ENCODE measurements at places on chromosomes 7 and 10. TPM values are rescaled to one million over a fixed set of nuclear protein-coding genes. Genes with fewer than 3 reads are reported as not detected.

DNA sequence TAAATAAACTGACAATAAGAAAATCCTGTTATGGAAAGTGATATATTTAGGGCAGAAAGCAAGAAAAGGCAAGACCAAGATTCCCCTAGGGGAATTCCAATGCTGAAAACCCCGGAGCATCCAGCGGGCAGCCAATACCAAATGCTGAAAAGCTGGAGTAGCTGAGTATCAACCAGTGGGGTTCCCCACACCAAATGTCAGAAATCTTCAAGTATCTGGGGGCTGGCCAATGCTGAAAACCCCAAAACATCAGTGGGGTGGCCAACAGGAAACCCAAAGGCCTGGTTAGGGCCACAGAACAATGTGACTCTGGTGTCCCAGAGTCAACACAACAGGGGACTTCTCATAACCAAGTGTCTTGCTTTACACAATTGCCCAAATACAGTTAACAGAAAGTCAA, 271.8 kb upstream of the CACNA2D1 start:
- H3K36me3 ChIP-seq, result no peaks in the 10 kb centered on the region
- no peak for DNase-seq
- H3K4me1 ChIP-seq, result no peaks in the 10 kb centered on the region
- no peak overlapping the region for H3K4me3 ChIP-seq
- no peak overlapping the region for H3K27ac ChIP-seq

- no peaks in the 10 kb centered on the region for H3K27me3 ChIP-seq
- H3K36me3 ChIP-seq, result peaks cover 13% of the 10 kb centered on the region
- no peak for DNase-seq
- no peak overlapping the region for H3K27ac ChIP-seq
These were observed 2.6 kb upstream of the PIK3CG start for GRCh38 chr7:106862317-106863089.

DNA sequence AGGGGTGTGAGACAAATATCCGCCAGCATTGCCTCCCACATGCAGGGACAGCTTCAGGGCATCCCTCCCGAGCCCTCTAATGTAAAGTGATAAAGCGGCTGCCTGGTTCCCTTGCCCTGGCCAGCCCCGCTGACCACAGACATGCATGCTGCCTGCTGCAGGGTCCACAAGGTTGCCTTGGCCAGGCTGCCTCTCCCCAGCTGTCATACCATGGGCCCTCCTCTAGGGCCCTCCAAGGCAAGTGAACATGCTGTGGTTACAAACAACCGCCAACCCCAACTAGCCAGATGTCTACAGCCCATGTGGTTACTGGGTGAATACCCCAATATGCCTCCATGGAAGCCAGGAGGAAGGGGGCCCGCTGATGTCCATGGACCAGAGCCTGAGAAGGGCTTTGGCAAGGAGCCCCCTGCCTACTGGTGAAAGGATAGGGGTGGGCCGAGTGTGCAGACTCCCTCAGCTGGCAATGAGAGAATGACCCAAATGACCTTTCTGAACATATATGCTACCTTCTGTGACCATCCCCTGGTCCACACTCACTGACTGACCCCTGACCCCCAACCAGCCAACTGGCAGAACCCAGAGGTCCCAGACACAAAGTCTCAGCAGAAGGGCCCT, 37.4 kb downstream of the GRID1 start:
- DNase-seq, result no peak
- no peak overlapping the region for H3K4me3 ChIP-seq
- no peaks in the 10 kb centered on the region for H3K4me1 ChIP-seq
- no peak overlapping the region for H3K27ac ChIP-seq

ZMYND11 gene
- total RNA-seq, result 36.9 TPM

DNA sequence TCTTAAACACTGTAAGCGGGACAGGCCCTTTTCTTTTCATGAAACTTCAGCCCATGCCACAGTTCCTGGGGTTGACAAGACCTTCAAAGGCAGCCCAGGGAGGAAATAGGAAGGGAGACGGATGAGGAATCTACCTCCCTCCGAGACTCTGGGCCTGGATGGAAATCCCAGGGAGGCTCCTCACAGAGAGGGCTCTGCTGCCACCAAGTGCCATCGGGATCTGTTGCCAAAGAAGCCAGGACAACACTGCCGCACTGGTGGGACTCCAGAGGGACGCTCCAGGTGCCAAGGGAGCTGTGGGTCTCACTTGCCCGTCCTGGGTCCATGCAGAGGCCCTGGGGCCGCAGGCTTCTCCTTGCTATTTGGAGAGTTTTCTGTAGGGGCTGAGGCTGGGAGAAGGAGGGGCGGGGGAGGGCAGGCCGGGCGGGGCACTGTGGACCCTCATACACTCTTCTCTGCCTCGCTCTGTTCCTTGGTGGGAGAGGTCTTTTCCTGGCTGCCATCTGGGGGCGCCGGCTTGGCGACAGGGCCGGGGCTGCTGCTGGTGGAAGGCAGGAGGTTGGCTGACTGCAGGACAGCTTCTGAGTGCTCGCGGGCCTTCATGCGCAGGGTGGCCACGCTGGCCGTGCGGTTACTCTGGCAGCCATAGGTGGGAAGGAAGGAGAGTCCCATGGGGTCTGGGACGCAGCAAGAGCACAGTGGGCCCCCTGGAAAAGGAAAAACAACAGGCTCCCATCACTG, 30.0 kb downstream of the DRGX start:
- peaks cover 3% of the 10 kb centered on the region for H3K27me3 ChIP-seq
- H3K4me3 ChIP-seq, result no peak overlapping the region
- H3K27ac ChIP-seq, result no peak overlapping the region
- H3K4me1 ChIP-seq, result no peaks in the 10 kb centered on the region

- peak; percentile 97 for DNase-seq
- H3K36me3 ChIP-seq, result no peaks in the 10 kb centered on the region
- H3K27ac ChIP-seq, result no peak overlapping the region
- H3K4me3 ChIP-seq, result no peak overlapping the region
- H3K4me1 ChIP-seq, result peaks cover 6% of the 10 kb centered on the region
These were observed 29.3 kb upstream of the WNT8B start for GRCh38 chr10:100433253-100434240.

DNA sequence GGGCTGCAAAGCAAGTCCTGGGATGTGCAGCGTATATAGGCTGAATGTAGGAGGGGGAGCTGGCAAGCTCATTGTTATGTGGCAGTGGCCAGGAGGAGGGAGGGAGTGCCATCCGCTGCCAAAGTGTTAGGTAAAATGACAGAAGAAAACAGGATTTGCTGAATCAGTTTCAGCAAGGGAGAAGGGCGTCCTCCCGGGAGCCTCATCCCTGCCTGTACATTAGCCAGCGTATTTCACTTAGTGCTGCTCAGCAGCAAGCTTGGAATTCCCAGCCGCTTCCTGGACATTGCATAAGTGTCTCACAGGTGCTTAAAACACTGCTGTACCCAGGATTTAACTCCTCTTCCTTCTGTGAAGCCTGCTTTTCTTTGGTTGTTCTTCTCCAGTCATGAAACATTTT, 2.5 kb downstream of the NIPSNAP2 start:
- H3K4me1 ChIP-seq, result peaks cover 30% of the 10 kb centered on the region
- DNase-seq, result no peak
- H3K4me3 ChIP-seq, result no peak overlapping the region
- peaks cover 24% of the 10 kb centered on the region for H3K36me3 ChIP-seq
- no peak overlapping the region for H3K27ac ChIP-seq

- H3K36me3 ChIP-seq, result no peaks in the 10 kb centered on the region
- H3K27me3 ChIP-seq, result no peaks in the 10 kb centered on the region
- DNase-seq, result no peak
- no peak overlapping the region for H3K27ac ChIP-seq
- no peak overlapping the region for H3K4me3 ChIP-seq
These were observed 39.7 kb downstream of the ODAD2 start for GRCh38 chr10:27959093-27959715.

DNA sequence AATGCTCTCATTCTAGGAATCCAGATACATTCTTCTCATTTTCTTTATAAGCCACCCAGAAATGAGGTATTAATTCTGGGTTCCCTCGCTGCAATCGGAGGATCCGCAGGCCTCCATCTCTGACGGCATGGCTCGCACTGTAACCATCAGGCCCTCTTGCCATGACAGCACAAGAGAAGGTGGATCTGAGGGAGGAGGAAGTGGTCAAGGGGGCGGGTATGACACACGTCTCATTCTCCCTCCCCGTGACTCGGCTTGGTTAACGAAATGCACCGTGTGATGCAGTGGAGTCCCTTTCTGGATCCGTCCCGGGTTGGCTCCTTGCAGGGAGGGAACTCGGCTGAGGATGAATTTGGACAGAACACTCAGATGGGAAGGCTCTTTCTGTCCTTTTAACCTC, 280.2 kb downstream of the TCERG1L start:
- DNase-seq, result no peak

BICC1 gene
- total RNA-seq, result 0.08 TPM

DNA sequence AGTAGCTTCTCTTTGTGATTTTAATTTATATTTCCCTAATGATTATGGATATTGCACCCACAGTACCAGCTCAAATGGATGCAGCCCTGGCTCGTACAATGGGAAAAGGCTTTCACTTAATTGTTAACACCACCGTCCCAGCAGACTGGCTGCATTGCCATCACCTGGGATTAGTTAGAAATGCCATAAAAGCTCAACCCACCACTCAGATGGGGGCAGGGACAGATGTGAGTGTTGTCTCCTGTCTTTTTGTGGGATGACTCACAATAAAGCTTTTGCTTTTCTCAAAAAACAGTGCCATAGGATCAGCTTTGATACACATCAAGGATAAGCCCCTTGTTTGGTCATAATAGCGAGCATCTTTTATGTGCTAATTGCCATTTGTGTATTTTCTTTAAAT, 729.1 kb downstream of the TNS3 start:
- no peaks in the 10 kb centered on the region for H3K4me1 ChIP-seq
- no peak for DNase-seq
- no peaks in the 10 kb centered on the region for H3K27me3 ChIP-seq
- no peak overlapping the region for H3K27ac ChIP-seq
- no peaks in the 10 kb centered on the region for H3K36me3 ChIP-seq
- no peak overlapping the region for H3K4me3 ChIP-seq

DNA sequence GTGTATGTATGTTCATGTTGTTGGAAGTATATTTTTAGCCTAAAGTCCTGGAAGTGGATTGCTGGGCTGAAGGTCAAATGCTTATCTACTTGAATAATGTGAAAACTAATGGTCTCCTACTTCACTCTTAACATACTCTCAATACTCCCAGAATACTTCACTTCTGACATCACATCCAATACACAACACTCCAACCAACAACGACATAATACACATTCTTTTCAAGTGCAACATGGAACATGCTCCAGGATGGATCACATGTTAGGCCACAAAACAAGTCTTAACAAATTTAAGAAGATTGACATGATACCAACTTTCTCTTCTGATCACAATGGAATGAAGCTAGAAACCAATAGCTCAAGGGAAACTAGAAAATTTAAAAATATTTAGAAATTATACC, 126.9 kb upstream of the ADCY1 start:
- no peak overlapping the region for H3K27ac ChIP-seq
- H3K36me3 ChIP-seq, result no peaks in the 10 kb centered on the region
- no peak overlapping the region for H3K4me3 ChIP-seq

TRIM74 gene
- 1.9 TPM for total RNA-seq

GRCh38 chr7:85940798-85941197, 702.9 kb upstream of the GRM3 start:
- no peak for DNase-seq
- H3K27ac ChIP-seq, result no peak overlapping the region
- H3K27me3 ChIP-seq, result no peaks in the 10 kb centered on the region
- no peaks in the 10 kb centered on the region for H3K4me1 ChIP-seq
- no peaks in the 10 kb centered on the region for H3K36me3 ChIP-seq

GRCh38 chr7:43454936-43455518, 127.9 kb upstream of the STK17A start:
- H3K4me3 ChIP-seq, result no peak overlapping the region
- H3K4me1 ChIP-seq, result peaks cover 3% of the 10 kb centered on the region
- peaks cover 20% of the 10 kb centered on the region for H3K27me3 ChIP-seq
- no peak for DNase-seq

CDC14C gene
- total RNA-seq, result not detected

- no peaks in the 10 kb centered on the region for H3K36me3 ChIP-seq
- H3K27me3 ChIP-seq, result no peaks in the 10 kb centered on the region
- no peak overlapping the region for H3K27ac ChIP-seq
- H3K4me1 ChIP-seq, result peaks cover 22% of the 10 kb centered on the region
- H3K4me3 ChIP-seq, result no peak overlapping the region
These were observed 110.3 kb upstream of the GATA3 start for GRCh38 chr10:7944215-7944480.

COBL gene
- total RNA-seq, result not detected

EGFR gene
- not detected for total RNA-seq

DNA sequence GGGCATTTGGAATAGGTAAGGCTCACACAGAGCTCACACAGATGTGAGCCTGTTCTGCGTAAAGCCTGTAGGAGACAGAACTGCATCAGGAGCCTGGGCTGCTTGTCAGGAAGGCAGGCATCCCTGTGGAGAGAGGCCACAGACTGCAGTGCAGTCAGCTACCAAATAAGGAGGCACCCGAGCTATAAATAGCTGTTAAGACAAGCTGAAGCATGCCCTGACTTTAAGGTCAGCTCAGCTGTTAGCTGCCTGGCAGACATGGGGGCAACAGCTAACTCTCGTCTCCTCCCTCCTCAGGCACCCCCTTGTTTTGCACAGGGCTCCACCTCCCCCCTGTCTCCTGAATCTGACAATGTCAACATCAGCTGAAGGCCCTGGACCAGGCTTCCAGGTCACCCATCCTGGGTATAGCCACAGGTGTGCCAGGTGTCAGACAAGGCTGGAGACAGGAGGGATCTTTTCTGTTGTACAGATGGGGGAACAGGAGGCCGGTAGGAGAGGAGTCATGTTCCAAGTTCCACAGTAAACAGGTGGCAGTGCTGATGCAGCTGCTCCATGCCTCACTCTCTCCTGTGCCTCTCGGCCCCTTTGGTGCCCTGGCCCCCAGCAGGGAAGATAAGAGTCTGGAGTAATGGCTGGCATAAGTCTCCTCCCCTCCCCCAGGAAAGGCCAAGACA, 27.6 kb upstream of the MKRN1 start:
- H3K36me3 ChIP-seq, result no peaks in the 10 kb centered on the region
- no peaks in the 10 kb centered on the region for H3K4me1 ChIP-seq
- no peaks in the 10 kb centered on the region for H3K27me3 ChIP-seq

DNA sequence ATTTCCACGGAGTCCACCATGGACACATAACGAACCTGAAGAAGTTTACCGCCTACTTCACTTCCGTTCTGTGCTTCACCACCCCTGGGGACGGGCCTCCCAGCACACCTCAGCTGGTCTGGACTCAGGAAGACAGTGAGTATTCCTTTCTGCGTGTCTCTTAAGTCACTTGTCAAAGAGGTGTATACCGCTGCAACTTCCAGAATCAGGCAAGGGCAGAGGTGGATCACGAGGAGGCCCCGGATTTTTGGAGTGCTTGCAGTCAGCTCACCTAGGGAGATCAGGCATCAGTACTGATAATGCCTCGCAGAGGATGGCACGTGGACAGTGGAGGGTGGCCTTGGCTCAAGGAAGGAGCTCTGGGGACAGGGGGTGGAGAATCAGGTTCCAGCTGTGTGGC, 630.4 kb upstream of the FOXK1 start:
- no peak overlapping the region for H3K27ac ChIP-seq
- no peaks in the 10 kb centered on the region for H3K27me3 ChIP-seq
- H3K36me3 ChIP-seq, result no peaks in the 10 kb centered on the region

- DNase-seq, result no peak
- no peak overlapping the region for H3K27ac ChIP-seq
- H3K4me3 ChIP-seq, result no peak overlapping the region
- H3K27me3 ChIP-seq, result no peaks in the 10 kb centered on the region
- H3K4me1 ChIP-seq, result no peaks in the 10 kb centered on the region
These were observed 25.8 kb downstream of the TWIST1 start for GRCh38 chr7:19091550-19092200.

- H3K4me3 ChIP-seq, result no peak overlapping the region
- no peaks in the 10 kb centered on the region for H3K27me3 ChIP-seq
- peaks cover 4% of the 10 kb centered on the region for H3K36me3 ChIP-seq
- peaks cover 5% of the 10 kb centered on the region for H3K4me1 ChIP-seq
- no peak overlapping the region for H3K27ac ChIP-seq
- peak; percentile 32 for DNase-seq
These were observed 70.8 kb downstream of the SGMS1 start for GRCh38 chr10:50552771-50553535.

Data from activated CD4-positive, alpha-beta memory T cell treated with anti-CD3 and anti-CD28 coated beads, Interleukin-2, amount 10 ng/mL, durations not matched to agents 7 days and 5 days (primary cell).